Uterine smooth muscle cell (primary cell): ENCODE measurements at places on chromosomes 2 and 18. TPM values are rescaled to one million over a fixed set of nuclear protein-coding genes. Genes with fewer than 3 reads are reported as not detected.

GRB14 gene
- total RNA-seq, result 0.89 and 1.00 TPM in 2 replicates

TMEM169 gene
- 0.37 and 0.66 TPM in 2 replicates for total RNA-seq

CEBPZ gene
- 59.6 and 81.5 TPM in 2 replicates for total RNA-seq

SPP2 gene
- not detected in 2 replicates for total RNA-seq

SGO2 gene
- 9.9 and 27.8 TPM in 2 replicates for total RNA-seq

CMPK2 gene
- total RNA-seq, result 2.9 and 15.4 TPM in 2 replicates

LOXHD1 gene
- not detected in 2 replicates for total RNA-seq

IL36G gene
- total RNA-seq, result not detected in 2 replicates

CABYR gene
- total RNA-seq, result 3.9 and 7.2 TPM in 2 replicates

PTPRN gene
- total RNA-seq, result 9.0 and 58.1 TPM in 2 replicates

ITGB6 gene
- total RNA-seq, result under 0.01 TPM in 1 of 2 replicates, not detected in the other

CNGA3 gene
- total RNA-seq, result not detected in 2 replicates

GPAT2 gene
- total RNA-seq, result 8.1 and 13.7 TPM in 2 replicates

TUBA4A gene
- 6.9 and 11.5 TPM in 2 replicates for total RNA-seq

CETN1 gene
- total RNA-seq, result not detected in 2 replicates

GKN2 gene
- total RNA-seq, result not detected in 2 replicates

PLCD4 gene
- total RNA-seq, result 2.1 and 2.6 TPM in 2 replicates

PKP4 gene
- total RNA-seq, result 24.6 and 32.0 TPM in 2 replicates

SCN9A gene
- 24.0 and 43.0 TPM in 2 replicates for total RNA-seq

GCKR gene
- 0.12 and 0.22 TPM in 2 replicates for total RNA-seq

PRKD3 gene
- total RNA-seq, result 72.6 and 80.0 TPM in 2 replicates

TTC21B gene
- total RNA-seq, result 31.0 and 36.9 TPM in 2 replicates

HOXD3 gene
- total RNA-seq, result 0.25 and 0.33 TPM in 2 replicates

NIFK gene
- total RNA-seq, result 41.6 and 43.6 TPM in 2 replicates

DPP10 gene
- not detected in 2 replicates for total RNA-seq

FBXO15 gene
- 1.00 and 1.1 TPM in 2 replicates for total RNA-seq

RAX gene
- not detected in 2 replicates for total RNA-seq

SLC4A5 gene
- 0.25 and 0.44 TPM in 2 replicates for total RNA-seq

UCN gene
- total RNA-seq, result 0.22 and 1.00 TPM in 2 replicates

OR6B2 gene
- not detected in 2 replicates for total RNA-seq

SLC14A1 gene
- total RNA-seq, result 13.3 and 34.7 TPM in 2 replicates
